Activated naive CD8-positive, alpha-beta T cell treated with anti-CD3 and anti-CD28 coated beads, Interleukin-2, amount 10 ng/mL, durations not matched to agents 7 days and 5 days (primary cell): ENCODE measurements at places on chromosomes 11 and 22. TPM values are rescaled to one million over a fixed set of nuclear protein-coding genes. Genes with fewer than 3 reads are reported as not detected.

DNA sequence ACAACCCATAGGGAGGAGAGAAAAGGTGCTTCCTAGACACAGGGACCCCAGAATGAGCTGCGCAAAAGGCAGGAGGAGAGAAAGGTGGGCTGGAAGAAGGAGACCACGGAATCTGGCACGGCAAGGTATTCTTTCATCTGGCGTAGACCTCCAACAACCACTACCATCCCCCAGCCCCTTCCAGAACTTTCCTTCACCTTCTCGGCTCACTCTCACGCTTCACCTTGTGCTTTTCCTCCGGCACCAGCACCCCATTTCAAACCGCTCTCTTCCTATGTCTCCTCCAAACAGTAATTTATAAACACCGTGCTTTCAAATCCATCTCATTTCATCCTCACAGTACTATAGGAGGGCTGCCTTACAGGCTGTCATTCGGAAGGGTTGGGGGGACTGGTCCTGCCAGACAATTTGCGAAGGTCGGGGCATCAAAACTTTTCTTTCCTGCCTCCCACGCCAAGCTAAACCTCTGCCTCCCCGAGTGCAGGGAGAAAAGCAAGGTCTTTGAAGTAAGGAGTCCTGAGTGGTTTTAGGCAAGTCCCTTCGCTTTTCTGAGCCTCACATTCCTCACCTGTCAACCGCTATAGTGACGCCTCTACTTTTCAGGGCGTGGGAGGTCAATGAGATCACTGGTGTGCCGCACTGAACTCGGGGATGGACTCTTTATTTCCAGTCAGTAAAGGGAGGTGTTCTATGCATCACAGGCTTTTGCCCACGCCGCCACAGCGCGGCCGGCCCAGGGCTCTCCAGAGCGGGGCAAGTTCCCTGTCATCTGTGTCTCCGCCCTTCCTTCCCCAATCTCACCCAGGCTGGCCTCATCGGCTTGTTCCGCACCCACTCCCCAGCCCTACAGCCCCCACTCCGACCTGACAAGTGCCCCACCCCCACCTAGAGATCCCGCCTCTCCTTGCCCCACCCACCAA lies 800 bp downstream of the KCTD21 start:
- DNase-seq = no peak

- DNase-seq = no peak
Measured at GRCh38 chr11:47589977-47590861, 3.7 kb downstream of the FAM180B start.

DNA sequence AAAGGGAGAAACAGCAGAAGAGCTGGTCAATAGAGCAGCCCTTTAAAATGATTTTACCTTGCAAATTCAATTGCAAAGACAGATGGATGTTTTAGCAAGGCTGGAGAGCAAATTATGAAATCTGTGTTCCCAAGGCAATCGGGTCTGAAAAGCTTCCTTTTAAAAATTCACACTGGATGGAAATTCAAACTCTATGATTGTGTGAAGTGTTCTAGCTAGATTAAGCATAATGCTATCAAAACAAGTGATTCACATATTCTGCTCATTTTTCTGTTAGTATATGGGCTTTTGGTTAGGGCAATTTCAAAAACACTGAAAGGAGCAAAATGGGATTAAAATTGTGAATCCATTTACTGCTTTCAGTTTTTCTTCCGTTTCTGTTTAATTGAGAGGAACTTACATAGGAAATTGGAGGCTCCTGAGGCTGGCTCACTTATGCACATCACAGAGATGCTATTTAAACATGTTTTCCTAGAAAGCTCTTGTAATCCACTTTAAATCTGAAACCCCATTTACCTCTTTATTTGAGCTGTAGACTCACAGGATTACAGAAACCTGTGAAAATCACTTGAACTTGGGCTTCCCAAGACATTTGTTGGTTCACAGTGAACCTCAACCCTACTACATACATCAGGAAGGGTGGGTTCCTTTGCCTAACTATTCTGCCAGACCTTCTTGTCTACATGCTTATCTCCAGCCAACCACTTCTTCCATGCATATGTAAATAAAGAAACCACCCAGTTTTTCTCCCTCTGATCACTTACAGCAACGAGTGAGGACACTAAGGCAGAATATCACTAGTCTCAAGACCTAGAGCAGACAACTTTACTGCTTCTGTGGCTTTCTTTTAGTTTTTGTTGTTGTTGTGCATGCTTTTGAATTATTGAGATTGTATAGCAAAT lies 201.9 kb upstream of the PITPNB start:
- no peak for DNase-seq

DNA sequence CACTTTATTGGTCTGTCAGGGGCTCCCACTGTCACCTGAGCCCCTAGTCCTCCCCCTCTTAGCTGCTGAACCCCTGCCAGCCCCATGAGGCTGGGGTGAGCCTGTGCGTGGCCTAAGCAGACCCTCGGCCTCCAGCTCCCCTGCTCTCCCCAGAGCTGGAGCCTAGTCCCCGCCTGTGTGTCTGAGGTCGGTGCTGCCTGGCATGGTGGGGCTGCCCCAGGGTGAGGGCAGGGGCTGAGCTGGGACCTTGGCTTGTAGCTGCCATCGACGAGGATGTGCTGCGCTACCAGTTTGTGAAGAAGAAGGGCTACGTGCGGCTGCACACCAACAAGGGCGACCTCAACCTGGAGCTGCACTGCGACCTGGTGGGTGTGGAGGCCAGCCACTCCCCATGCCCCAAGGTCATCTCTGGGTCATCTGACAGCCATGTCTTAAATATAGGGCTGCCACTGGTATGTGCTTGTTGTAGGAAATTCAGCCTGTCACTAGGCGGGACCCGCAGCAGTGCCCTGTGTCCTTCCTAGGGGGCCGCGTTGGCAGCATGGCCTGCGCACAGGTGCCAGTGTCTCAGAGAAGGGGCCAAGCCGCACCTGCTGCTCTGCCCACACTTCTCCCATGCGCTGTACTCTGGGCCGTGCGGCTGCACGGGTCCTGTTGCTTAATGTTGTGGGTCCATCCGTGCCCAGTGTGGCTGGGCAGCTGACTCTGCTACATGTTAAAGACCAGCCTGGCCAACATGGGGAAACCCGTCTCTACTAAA lies 21.0 kb downstream of the PPIL2 start:
- no peak for DNase-seq

- no peak for DNase-seq
Measured at GRCh38 chr22:44942979-44943700, 66.7 kb downstream of the PHF21B start.

DNA sequence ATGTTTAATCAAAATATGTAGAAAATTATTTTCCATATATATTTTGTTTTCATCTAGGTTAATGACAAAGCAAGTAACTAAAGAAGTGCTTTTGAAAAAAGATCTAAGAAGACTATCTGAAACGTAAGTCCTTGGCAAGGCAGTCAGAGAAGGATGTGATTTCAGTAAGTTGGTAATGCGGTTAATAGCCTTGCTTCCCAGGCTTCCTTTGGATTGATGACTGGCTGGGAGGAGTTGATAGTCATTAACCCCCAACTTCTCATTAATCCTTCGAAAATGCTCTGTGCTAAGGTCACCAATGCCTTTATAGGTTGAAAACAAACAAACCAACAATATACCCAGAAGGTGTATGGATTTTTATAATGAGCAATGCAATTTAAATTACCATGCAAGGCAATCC lies 1326.5 kb downstream of the LRRC4C start:
- DNase-seq = no peak

- DNase-seq = no peak
Measured at GRCh38 chr11:45392591-45393091, 106.5 kb upstream of the SYT13 start.

- DNase-seq = no peak
Measured at GRCh38 chr11:61954106-61954850, 4.1 kb downstream of the BEST1 start.

DNA sequence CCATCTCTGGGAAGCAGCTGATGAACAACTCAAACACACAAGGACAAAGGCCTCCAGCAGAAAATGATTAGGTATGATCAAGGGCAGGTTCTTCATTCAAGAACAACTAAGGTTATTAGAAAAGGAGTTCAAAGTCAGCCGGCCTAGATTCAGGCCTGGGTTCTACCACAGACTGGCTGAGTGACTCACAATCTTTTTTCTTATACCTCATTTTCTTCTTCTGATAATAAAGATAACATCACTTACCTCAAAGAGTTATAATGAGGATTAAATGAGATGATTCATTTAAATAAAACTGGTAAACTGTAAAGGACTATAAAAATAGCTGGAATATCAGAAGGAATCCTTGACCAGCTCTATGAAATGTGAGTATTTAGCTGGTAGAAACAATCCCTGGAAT lies 49.3 kb upstream of the PPP2R1B start:
- no peak for DNase-seq

DNA sequence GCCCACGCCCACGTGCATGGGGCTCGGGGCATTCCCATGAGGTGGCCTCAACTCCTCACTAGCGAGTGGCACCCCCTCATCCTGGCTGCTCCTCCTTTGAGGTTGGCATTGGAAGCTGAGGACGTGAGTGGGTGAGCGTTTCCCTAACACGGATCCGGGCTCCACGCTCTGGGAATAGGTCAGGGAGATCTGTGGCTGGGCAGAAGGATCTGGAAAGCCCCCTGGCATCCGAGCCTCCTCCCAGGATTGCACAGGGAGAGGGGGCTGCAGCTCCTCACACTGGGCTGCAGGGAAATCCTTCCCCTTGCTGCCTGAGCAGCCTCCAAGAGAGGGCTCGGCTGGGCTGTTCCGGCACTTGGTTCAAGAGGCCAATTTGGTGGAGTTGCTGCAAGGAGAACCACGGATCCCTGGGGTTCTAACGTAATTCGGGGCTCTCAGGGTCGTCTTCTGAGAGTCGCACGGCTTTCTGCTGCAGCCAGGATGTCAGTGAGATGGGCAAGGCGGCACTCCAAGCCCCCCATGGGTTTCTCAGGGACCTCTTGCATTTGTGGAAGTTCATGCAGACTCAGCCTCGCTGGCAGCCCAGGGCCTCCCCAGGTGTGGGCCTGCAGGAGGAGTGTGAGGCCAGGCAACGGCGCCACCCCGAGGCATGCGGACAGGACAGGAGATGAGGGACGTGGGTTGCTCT lies 1119.0 kb downstream of the BRD1 start:
- DNase-seq = peak; percentile 10

GRCh38 chr11:77172666-77172982 lies 44.6 kb downstream of the MYO7A start:
- DNase-seq = no peak

DNA sequence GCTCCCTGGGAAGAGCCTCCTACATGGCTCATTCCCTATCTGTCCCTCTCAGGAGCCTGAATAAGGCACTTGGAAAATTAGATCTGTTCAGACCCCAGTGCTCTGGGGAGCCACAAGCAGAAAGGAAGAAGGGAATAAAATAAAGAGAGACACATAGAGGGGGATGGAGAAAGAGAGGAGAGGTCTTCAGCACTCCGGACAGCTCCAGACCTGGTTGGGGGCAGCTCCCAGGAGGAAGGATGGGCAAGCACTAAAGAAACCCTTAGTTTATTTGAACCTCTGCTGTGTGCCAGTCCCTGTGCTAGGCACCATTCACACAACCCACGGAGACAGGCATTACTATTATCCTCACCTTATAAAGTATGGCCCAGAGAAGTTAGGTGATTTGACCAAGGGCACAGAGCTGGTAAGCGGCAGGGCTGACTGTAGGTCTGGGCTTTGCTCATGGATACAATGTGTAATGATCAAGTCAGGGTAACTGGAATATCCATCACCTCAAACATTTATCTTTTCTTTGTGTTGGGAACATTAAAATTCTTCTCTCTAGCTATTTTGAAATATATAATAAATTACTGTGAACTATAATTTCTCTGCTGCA lies 53.7 kb upstream of the LRRC32 start:
- DNase-seq = no peak

DNA sequence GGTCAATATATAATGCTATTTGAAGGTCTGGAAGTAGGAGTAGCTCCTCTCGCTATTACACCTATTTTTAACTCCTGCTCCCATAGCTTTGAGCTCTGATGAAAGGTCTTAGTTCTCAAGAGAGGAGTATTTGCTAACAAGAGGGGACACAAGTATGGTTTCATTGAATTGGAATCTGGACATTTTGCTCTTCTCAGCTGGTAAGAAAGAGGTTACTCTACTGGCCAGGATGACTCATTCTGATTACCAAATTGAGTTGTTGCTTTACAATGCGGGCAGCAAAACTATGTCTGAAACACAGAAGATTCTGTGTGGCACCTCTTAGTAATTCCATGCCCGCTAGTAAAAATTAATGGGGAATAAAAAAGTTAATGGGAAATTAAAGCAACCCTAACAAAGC lies 63.6 kb upstream of the EP300 start:
- no peak for DNase-seq

DNA sequence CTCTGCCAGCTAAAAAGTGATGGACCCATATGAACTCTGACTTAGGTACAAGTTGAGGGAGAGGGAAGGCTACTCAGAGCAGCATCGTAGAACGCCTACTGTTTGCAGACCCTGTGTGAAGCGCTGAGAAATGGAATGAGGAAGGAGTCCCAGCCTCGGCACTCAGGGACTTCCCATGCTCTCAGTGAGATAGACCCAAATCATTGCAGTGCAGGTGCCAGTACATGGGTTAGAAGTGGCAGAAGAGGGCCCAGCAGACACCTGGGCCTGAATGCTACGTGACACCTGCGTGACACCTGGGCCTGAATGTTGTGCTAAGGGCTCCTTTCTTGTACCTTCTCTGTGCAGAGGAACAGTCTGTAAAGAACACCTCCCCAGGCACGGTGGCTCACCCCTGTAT lies 2.6 kb upstream of the PDGFB start:
- DNase-seq = no peak

DNA sequence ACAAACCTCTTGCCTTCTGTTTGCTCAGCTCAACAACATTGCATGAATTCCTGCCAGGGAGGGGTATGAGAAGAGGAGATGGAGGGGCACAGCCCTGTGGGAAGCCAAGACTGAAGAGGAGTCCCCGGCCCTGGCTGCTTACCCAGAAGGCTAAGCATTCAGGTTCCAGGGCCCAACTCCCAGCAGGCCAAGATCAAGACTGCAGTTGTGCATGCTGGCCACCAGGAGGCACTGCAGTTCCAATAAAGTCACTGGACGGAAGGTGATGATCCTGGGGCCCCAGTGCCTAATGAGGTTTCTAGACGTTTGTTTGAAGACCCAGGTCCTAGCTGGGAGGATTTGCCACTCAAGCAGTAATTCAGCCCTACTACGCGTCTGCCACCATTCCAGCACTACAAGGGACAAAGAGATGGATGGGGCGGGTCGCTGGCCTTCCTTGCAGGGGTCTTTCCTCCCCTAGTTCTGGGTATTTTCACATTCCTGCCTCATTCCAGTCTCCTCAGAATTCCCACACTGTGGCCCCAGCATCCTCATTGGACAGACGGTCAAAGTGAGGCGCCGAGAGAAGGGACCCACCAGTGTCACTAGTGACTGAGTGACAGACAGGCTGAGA lies 23.6 kb downstream of the ALX4 start:
- DNase-seq = peak; percentile 66

Gene APLNR
- total RNA-seq = not detected

Gene TEX12
- not detected for total RNA-seq

Gene NPTXR
- total RNA-seq = 5.9 TPM

Gene FOLH1
- total RNA-seq = not detected
